ENCODE measurements at places on chromosomes 16 and 17. TPM values are rescaled to one million over a fixed set of nuclear protein-coding genes. Genes with fewer than 3 reads are reported as not detected.

Gene GLP2R
- not detected for total RNA-seq

Gene SULT1A4
- total RNA-seq, result 2.7 TPM

Gene C1QL1
- 0.32 TPM for total RNA-seq

Gene HBA1
- total RNA-seq, result not detected

Gene TBX4
- total RNA-seq, result 0.16 TPM

Gene FBRS
- 10.2 TPM for total RNA-seq

All from bronchial smooth muscle cell (primary cell).